Endothelial cell of umbilical vein (primary cell): ENCODE measurements at places on chromosomes 7 and 10.

GRCh38 chr7:159197066-159197975, 52.7 kb upstream of the VIPR2 start:
- H3K27me3 ChIP-seq, result no peaks in the 10 kb centered on the region
- no peaks in the 10 kb centered on the region for H3K36me3 ChIP-seq
- DNase-seq, result no peak
- no peaks in the 10 kb centered on the region for H3K4me1 ChIP-seq

GRCh38 chr10:123655751-123656150, 10.4 kb upstream of the GPR26 start:
- no peaks in the 10 kb centered on the region for H3K36me3 ChIP-seq
- DNase-seq, result no peak
- H3K4me1 ChIP-seq, result no peaks in the 10 kb centered on the region
- H3K4me3 ChIP-seq, result no peak overlapping the region
- H3K27ac ChIP-seq, result no peak overlapping the region

DNA sequence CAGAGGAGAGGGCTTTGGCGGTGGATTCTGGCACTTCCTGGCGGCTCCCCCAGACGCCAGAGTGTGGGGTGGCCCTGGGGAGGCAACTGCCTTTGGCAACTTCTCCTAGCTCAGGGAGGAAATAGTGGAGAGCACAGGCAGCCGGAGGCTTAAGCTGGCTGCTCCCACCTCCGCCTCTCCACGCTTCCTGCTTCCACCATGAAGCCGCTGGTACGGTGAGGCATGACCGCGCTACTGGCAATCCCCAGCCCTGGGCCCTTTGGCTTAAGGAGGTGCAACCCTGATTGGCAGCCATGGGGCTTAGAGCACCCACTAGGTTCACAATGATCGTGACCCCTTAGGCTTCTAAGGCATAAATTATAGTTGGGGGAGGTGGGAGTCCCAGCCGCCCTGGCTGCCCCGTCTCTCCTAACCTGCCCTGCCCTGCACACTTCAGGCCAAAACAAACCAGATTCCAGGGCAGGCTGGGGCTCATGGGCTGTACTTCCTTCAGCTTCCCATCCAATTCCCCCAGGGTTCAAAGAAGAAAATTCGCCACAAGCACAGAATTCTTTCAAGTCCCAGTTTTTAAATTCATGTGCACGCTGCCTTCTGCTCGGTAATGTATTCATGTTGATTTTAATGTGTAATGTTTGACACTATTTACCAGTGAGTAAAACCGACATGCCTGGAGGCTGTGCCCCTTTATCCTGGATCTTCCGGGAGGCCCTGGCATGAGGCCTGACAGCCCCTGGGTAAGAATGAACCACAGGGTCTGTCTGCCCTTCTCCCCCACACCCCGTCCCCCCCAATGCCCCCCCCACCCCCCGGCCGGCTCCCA, 90.7 kb upstream of the LRRC4 start:
- H3K27ac ChIP-seq, result no peak overlapping the region
- H3K27me3 ChIP-seq, result peaks cover 10% of the 10 kb centered on the region
- no peak overlapping the region for H3K4me3 ChIP-seq
- H3K36me3 ChIP-seq, result no peaks in the 10 kb centered on the region
- H3K4me1 ChIP-seq, result no peaks in the 10 kb centered on the region
- no peak for DNase-seq

GRCh38 chr10:115849197-115849596, 423.8 kb downstream of the GFRA1 start:
- H3K4me3 ChIP-seq, result no peak overlapping the region
- H3K36me3 ChIP-seq, result no peaks in the 10 kb centered on the region
- no peak overlapping the region for H3K27ac ChIP-seq
- H3K4me1 ChIP-seq, result no peaks in the 10 kb centered on the region
- DNase-seq, result peak; percentile 43

DNA sequence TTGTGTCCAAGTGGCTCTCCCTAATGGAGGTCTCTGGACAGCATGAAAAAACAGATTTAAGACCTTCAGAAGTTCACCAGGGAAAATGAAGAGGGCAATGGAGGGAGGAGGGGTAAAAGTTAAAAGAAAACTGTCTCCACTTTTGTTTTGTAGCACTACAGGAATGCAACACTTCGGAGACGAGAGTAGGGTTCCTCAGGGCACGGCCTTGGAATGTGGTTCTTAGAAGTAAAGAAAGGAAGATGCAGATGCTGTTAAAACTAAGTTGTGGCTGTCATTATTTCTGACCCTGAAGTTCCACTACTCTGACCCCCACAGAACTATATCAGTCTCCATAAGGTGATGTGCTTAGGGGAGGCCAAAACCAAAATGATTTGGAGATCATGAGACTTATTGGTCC, 335.1 kb downstream of the XPNPEP1 start:
- no peaks in the 10 kb centered on the region for H3K27me3 ChIP-seq
- H3K36me3 ChIP-seq, result no peaks in the 10 kb centered on the region
- no peak for DNase-seq
- no peak overlapping the region for H3K27ac ChIP-seq
- no peak overlapping the region for H3K4me3 ChIP-seq
- H3K4me1 ChIP-seq, result no peaks in the 10 kb centered on the region

DNA sequence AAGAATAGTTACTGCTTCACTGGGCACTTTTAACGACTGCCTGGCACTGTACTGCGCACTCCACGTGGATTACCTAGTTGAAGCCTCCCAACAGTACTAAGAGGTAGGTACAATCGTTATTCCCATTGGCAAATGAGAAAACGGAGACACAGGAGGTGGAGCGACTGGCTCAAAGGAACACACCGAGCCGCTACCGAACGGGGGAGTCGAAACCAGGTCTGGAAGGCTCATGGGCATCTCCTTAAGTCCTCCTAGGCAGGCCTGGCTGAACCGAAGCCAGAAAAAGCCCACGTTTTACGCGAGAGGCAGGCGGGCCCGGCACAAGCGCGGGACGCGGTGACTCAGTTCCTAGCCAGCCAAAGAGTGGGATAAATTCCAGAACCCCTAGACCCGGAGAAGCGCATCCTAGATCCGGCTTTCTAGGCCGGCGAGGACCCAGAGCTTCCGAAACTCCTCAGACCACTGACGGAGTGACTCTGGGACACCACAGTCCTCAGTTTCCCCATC, 472 bp downstream of the PDAP1 start:
- peaks cover 21% of the 10 kb centered on the region for H3K4me1 ChIP-seq
- H3K27me3 ChIP-seq, result no peaks in the 10 kb centered on the region
- H3K36me3 ChIP-seq, result peaks cover 22% of the 10 kb centered on the region
- peak overlapping the region; percentile 79 for H3K27ac ChIP-seq
- peak overlapping the region; percentile 96 for H3K4me3 ChIP-seq

DNA sequence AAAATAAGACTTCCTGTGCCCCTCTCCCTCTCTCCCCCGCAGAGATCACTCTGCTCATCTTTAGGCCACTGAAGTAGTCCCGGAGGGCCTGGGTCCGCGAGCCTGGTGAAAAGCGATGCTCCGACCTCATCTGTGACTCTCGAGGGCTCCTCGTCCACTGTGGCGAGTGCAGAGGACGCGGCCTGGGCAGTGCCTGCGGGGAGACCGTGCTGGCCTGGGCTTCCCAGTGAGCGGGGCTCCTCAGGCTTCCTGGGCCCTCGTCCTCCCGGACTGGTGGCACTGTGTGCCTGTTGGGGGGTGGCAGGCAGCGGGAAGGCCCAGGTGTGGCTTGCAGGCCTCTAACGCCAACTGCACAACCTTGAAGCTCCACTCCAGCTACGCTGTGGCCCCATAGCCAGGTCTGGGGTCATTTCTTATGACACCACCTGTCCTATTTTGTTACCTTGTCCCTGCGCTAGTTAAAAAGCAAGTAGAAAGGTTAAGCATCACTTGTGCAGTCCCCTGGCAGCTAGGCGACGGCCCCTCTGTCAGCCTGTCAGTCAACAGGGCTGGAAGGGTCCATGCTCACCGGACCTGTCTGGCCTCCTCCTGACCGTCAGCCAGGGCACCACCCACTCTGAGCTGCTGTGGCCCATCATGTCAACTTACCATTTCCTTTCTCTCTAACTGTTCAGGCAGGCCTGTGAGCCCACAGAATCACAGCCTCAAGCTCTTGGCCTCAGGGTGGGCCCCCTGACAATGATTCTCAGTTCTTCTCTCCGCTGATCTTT, 20.5 kb downstream of the MNX1 start:
- H3K36me3 ChIP-seq, result no peaks in the 10 kb centered on the region
- H3K4me1 ChIP-seq, result no peaks in the 10 kb centered on the region
- H3K27ac ChIP-seq, result no peak overlapping the region
- peaks cover 4% of the 10 kb centered on the region for H3K27me3 ChIP-seq
- DNase-seq, result no peak

DNA sequence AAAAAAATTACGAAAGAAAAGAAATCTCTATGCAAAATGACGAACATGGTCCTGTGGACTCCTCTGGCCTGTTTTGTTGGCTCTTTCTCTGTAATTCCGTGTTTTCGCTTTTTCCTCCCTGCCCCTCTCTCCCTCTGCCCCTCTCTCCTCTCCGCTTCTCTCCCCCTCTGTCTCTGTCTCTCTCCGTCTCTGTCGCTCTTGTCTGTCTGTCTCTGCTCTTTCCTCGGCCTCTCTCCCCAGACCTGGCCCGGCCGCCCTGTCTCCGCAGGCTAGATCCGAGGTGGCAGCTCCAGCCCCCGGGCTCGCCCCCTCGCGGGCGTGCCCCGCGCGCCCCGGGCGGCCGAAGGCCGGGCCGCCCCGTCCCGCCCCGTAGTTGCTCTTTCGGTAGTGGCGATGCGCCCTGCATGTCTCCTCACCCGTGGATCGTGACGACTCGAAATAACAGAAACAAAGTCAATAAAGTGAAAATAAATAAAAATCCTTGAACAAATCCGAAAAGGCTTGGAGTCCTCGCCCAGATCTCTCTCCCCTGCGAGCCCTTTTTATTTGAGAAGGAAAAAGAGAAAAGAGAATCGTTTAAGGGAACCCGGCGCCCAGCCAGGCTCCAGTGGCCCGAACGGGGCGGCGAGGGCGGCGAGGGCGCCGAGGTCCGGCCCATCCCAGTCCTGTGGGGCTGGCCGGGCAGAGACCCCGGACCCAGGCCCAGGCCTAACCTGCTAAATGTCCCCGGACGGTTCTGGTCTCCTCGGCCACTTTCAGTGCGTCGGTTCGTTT, 83.5 kb upstream of the SLF2 start:
- no peak overlapping the region for H3K27ac ChIP-seq
- peaks cover 4% of the 10 kb centered on the region for H3K4me1 ChIP-seq
- peaks cover 81% of the 10 kb centered on the region for H3K27me3 ChIP-seq
- no peak overlapping the region for H3K4me3 ChIP-seq

DNA sequence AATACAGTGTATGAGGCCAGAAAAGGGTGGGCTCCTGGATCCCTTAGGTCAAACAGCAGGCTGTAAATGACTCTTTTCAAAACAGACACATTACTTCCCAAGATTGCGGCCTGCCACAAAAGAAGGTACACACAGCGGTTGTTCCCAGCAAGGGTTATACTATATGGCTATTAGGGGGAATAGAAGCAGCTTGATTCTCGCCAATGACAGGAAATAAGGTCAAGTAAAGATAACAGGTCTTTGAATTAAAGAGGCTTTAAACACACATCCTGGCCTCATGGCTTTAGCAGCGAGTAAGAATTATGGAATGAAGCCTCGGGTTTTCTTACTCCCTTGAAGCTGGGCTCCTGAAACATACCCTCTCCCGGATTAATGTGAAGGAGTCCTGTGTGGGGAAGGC, 58.3 kb downstream of the CYP26A1 start:
- H3K27ac ChIP-seq, result no peak overlapping the region
- no peaks in the 10 kb centered on the region for H3K36me3 ChIP-seq
- no peak overlapping the region for H3K4me3 ChIP-seq

- no peaks in the 10 kb centered on the region for H3K36me3 ChIP-seq
- no peaks in the 10 kb centered on the region for H3K27me3 ChIP-seq
- H3K4me3 ChIP-seq, result no peak overlapping the region
- H3K27ac ChIP-seq, result no peak overlapping the region
Measured at GRCh38 chr10:30752481-30752881, 122.9 kb upstream of the LYZL2 start.

- no peaks in the 10 kb centered on the region for H3K27me3 ChIP-seq
- no peak overlapping the region for H3K4me3 ChIP-seq
- no peaks in the 10 kb centered on the region for H3K36me3 ChIP-seq
- H3K4me1 ChIP-seq, result no peaks in the 10 kb centered on the region
- no peak for DNase-seq
Measured at GRCh38 chr7:120055300-120055699, 217.7 kb upstream of the KCND2 start.

- no peak overlapping the region for H3K27ac ChIP-seq
- no peak overlapping the region for H3K4me3 ChIP-seq
- peak; percentile 53 for DNase-seq
- H3K27me3 ChIP-seq, result no peaks in the 10 kb centered on the region
- peaks cover 80% of the 10 kb centered on the region for H3K4me1 ChIP-seq
- H3K36me3 ChIP-seq, result no peaks in the 10 kb centered on the region
Measured at GRCh38 chr7:137987018-137987349, 14.9 kb downstream of the CREB3L2 start.

- peaks cover 9% of the 10 kb centered on the region for H3K4me1 ChIP-seq
- no peaks in the 10 kb centered on the region for H3K36me3 ChIP-seq
- H3K4me3 ChIP-seq, result no peak overlapping the region
- H3K27ac ChIP-seq, result no peak overlapping the region
- no peaks in the 10 kb centered on the region for H3K27me3 ChIP-seq
Measured at GRCh38 chr10:73877533-73878160, 3.3 kb upstream of the CAMK2G start.

GRCh38 chr7:16708980-16709379, 44.6 kb upstream of the TSPAN13 start:
- H3K27ac ChIP-seq, result no peak overlapping the region
- H3K4me1 ChIP-seq, result peaks cover 8% of the 10 kb centered on the region
- H3K4me3 ChIP-seq, result no peak overlapping the region
- no peaks in the 10 kb centered on the region for H3K27me3 ChIP-seq

GRCh38 chr7:89054361-89054760, 258.8 kb upstream of the TEX47 start:
- no peaks in the 10 kb centered on the region for H3K4me1 ChIP-seq
- H3K36me3 ChIP-seq, result no peaks in the 10 kb centered on the region
- H3K27ac ChIP-seq, result no peak overlapping the region
- DNase-seq, result no peak
- H3K27me3 ChIP-seq, result no peaks in the 10 kb centered on the region

GRCh38 chr10:89646889-89647657, 2.0 kb upstream of the PANK1 start:
- peaks cover 12% of the 10 kb centered on the region for H3K4me1 ChIP-seq
- no peak overlapping the region for H3K27ac ChIP-seq
- H3K27me3 ChIP-seq, result peaks cover 3% of the 10 kb centered on the region
- H3K36me3 ChIP-seq, result no peaks in the 10 kb centered on the region

GRCh38 chr7:114130866-114131265, 212.1 kb upstream of the PPP1R3A start:
- H3K36me3 ChIP-seq, result no peaks in the 10 kb centered on the region
- DNase-seq, result no peak
- H3K4me1 ChIP-seq, result no peaks in the 10 kb centered on the region
- H3K27me3 ChIP-seq, result no peaks in the 10 kb centered on the region
- no peak overlapping the region for H3K27ac ChIP-seq

GRCh38 chr10:16798571-16798970, 18.7 kb downstream of the RSU1 start:
- no peak overlapping the region for H3K4me3 ChIP-seq
- no peaks in the 10 kb centered on the region for H3K27me3 ChIP-seq
- H3K4me1 ChIP-seq, result no peaks in the 10 kb centered on the region
